ENCODE measurements at places on chromosomes 6 and 20.

GRCh38 chr6:24788031-24788665 is 10.6 kb downstream of the ARMH2 start:
- no peak for DNase-seq

- no peak for DNase-seq
These were observed at the start of gene SPO11 for GRCh38 chr20:57329608-57330221. Gene SPO11 (plus strand): TSS chr20:57329803. CDS start chr20:57329868, 65 bp downstream.

DNA sequence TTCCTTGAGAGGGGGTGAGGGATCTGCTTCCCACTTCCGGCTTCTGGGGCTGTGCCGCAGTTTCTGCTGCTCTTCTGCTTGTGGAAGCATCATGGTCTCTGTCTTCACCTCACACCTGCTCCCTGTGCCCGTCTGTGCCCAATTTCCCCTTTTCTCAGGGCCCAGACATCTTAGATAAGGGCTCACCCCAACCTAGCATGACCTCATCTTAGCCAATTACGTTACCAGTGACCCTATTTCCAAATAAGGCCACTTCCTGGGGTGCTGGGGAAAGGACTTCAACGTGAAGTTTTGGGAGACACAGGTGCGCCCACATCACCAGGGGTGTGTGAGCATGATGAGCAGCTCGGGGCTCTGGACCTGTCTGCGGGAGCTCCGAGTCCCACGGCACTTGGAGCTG is 20.7 kb upstream of the RBBP8NL start:
- no peak for DNase-seq

- DNase-seq, result peak; percentile 56
These were observed 20.6 kb upstream of the HLA-F start for GRCh38 chr6:29702519-29703103.

- DNase-seq, result no peak
These were observed 66.0 kb upstream of the BTBD3 start for GRCh38 chr20:11851646-11852045.

DNA sequence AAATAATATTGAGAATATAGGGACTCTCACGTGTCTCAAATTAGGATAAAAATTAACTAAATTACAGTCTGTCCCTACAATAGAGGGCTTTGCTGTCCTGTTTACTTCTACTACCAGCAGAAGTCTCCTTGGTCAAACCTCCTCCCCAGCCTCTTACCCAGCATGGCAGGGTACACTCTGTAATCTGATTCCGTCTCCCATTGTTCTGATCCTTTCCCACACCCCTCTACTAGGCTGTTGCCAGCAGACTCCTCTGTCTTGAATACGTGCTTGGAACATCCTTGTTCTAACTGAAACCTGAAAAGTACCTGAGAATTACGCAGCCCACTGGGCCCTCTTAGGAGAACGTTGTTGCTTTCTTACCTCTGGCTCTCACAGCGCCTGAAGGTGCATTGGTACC is 112.2 kb upstream of the PREP start:
- DNase-seq, result no peak

- DNase-seq, result no peak
These were observed 11.2 kb upstream of the TSBP1 start for GRCh38 chr6:32382757-32383420.

DNA sequence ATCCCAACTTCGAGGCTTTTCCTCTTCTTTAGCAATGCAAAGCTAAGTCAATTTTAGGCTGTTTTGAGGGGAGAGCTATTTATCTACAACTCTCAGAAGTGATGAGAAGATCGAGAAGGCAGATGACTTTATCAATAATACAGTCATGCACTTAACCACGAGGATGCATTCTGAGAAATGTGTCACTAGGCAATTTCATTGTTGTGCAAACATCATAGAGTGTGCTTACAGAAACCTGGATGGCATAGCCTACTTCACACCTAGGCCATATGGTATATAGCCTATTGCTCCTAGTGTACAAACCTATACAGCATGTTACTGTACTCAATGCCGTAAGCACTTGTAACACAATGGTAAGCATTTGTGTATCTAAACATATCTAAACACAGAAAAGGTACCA is 66.6 kb downstream of the PRND start:
- no peak for DNase-seq

- DNase-seq, result no peak
These were observed 338.2 kb upstream of the PRDM1 start for GRCh38 chr6:105747823-105748405.

GRCh38 chr20:58011947-58012610 is 216.4 kb downstream of the ANKRD60 start:
- DNase-seq, result no peak

DNA sequence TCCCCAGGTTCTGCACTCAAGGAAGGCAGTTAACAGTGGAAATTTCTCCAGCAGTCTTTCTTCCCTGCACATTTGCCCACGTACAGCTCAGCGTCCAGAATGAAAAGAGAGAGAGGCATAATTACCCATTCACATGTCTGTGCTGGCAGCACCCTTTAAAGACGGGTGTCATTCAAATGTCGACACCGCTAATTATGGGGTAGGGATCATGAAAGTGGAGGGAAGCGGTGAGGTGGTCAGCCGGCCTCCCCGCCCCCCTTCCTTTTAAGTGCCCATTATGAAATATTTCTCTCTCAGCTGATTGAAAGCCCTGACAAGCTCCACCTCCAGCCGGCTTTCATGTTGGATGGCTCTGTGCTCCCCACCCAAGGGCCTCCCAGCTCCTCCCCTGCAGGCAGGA is 246.1 kb downstream of the BMP7 start:
- DNase-seq, result no peak

GRCh38 chr20:12695937-12696336 is 312.8 kb upstream of the SPTLC3 start:
- no peak for DNase-seq

DNA sequence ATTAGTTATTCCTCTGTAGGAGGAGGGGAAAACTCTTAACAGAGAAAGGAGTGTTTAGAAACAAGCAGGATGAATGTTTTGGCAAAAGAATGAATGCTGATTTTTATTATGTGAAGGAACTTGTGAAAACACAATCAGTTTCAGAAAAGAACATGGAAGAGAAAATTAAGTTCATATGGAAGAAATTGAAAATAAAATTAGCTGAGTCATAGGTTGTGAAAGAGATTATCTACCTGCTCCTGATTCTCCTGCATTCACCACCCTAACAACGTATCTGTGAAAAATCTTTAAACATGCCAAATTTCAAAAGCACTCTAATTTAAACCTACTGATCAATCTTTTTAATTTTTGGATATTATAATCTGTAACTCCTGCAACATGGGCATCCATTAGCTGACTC is 227.3 kb upstream of the RSPO3 start:
- no peak for DNase-seq

- DNase-seq, result peak; percentile 5
These were observed 6.9 kb upstream of the SAMD3 start for GRCh38 chr6:130229645-130230044.

DNA sequence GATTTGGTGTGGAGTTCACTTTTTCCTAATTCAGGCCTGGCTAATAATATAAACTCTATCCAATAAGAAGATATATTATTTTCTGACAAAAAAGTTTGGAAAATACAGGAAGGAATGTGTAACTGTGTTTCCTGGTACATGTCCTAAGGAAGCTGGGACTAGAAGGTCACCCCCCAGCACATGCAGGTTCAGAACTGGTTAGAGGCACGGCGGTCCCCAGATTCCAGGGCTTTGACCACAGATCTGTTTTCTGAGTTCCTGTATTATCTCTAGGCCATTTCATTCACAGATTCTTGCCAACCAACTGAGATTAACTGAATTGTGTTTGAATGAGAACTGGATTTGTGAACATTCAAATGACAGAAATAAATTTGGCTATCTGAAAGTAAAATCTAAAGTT is 94.5 kb downstream of the TULP4 start:
- DNase-seq, result no peak

DNA sequence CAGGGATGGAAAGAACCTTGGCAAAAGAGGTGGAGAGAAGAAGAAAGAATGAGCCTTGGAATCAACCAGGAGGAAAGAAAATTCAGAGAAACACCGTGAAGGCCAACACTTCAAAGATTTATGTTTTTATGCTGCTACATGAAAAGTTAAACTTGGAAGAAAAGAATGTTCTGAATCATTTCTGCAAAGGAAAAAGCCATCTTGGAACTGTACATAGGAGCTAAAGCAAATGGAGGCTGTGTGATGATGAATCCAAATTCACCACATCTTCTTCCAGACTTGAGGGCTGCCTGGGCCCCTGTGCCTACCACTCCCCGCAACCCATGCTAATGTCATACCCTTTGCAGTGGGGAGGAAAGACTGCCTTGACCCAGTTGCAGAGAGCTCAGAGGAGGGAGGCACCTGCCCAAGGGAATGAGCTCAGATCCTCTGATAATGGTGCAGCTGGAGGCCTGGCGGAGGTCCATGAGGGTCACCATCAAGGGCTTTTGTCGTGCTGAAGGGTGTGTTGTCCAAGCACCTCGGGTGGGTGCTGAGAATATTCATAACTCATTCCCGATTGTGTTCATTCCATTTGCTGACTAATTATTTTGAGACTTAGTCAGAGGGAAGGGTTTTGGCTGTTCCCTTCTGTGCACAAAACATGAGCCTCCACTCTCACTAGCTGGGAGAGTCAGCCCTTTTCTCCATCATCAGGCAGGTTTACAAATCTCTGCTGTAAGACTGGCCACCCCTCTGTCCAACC is 245.8 kb upstream of the JAG1 start:
- DNase-seq, result no peak

- DNase-seq, result no peak
These were observed 197.2 kb upstream of the THEMIS start for GRCh38 chr6:128098000-128098581.
